ENCODE measurements at places on chromosomes 1 and 21.
A peak's percentile ranks its signal among the peaks of the same experiment; 100 is the strongest.

- DNase-seq = no peak
Observed at GRCh38 chr21:25298512-25299491, 308.5 kb downstream of the MRPL39 start.

GRCh38 chr1:218677026-218677425 is 331.9 kb downstream of the TGFB2 start:
- DNase-seq = no peak

DNA sequence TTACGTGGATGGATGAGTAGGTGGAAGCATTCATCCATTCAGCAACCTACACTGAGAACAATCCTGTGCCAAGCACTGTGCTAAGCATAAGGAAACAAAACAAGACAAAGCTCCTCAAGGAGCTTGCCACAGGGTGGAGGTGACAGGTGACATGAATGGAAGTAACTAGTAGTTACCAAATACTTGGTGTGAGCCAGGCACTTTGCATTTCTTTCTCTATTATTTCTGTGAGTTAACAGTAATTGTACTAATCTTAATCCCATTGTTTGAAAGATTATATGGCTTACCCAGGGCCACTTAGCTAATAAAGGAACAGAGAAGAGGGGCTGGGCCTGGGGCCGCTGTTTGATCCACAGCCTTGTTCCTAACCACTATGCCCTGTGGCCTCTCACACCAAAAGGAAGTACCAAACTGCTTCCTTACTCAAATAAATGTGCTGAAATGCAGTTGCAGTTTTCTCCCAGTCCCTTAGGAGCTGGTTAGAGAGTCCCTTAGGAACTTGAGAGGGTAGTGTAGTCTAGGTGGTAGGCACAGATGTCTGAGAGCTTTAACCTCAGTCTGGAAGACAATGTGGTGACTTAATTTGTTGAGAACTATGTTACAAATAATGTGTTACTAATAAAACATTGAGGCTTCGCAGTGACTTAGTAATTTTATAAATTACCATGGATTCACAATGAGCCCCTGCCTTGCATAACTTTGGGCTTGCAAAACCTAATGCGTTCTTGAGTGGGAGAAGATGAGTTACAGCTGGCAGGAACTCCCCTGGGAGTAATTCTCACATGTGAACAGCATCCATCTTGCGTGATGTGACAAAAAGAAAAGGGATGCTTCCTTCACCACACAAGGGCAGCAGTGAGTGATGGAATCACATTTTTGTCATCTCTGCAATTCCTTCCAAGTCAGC is 69.8 kb downstream of the MPZL1 start:
- no peak for DNase-seq

DNA sequence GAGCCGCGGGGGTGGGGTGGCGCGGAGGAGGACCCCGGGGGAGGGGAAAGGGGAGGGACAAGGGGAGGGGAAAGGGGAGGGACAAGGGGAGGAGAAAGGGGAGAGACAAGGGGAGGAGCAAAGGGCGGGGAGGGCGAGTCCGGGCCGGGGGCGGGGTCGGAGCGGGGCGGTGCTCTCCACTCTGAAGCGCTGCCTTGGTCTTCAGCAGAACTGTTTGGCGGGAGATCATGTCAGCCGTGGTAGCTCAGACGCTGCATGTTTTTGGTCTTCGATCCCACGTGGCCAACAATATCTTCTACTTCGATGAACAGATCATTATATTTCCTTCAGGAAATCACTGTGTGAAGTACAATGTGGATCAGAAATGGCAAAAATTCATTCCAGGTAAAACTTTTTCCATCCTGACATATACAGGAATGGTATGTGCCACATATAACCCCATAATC is 420 bp downstream of the CFAP57 start:
- peak; percentile 47 for DNase-seq

- no peak for DNase-seq
Observed at GRCh38 chr1:92367496-92367895, 68.6 kb downstream of the RPAP2 start.

DNA sequence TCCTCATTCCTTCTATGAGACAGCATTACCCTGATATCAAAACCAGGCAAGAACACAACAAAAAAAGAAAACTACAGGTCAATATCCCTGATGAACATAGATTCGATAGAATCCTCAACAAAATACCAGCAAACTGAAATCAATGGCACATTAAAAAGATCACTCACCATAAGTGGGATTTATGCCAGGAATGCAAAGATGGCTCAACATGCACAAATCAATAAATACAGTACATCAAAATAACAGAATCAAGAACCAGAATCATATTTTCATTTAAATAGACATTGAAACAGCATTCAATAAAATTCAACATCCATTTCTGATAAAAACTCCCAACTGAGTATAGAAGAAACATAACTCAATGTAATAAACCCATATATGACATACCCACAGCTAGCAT is 36.5 kb downstream of the FAF1 start:
- no peak for DNase-seq

- no peak for DNase-seq
Observed at GRCh38 chr21:19049567-19049966, 646.0 kb upstream of the TMPRSS15 start.

DNA sequence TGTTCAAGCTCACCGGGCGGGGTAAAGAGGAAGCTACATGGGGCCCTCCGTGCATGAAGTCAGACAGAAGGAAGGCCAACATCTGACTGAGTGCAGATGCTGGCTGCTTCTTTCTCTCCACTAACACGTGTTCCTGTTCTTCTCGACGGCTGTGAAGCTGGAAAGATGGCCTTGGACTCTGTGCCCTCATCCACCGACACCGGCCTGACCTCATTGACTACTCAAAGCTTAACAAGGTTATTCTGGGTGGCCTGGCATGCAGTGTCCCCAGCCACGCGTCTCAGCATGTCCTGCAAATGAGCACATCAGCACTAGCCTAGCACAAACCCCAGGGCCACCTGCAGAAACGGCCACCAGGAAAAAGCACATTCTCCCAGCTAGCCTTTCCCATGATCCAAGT is 41.2 kb downstream of the ACTN2 start:
- DNase-seq = no peak

GRCh38 chr1:163877016-163877415 is 555.3 kb downstream of the NUF2 start:
- no peak for DNase-seq

DNA sequence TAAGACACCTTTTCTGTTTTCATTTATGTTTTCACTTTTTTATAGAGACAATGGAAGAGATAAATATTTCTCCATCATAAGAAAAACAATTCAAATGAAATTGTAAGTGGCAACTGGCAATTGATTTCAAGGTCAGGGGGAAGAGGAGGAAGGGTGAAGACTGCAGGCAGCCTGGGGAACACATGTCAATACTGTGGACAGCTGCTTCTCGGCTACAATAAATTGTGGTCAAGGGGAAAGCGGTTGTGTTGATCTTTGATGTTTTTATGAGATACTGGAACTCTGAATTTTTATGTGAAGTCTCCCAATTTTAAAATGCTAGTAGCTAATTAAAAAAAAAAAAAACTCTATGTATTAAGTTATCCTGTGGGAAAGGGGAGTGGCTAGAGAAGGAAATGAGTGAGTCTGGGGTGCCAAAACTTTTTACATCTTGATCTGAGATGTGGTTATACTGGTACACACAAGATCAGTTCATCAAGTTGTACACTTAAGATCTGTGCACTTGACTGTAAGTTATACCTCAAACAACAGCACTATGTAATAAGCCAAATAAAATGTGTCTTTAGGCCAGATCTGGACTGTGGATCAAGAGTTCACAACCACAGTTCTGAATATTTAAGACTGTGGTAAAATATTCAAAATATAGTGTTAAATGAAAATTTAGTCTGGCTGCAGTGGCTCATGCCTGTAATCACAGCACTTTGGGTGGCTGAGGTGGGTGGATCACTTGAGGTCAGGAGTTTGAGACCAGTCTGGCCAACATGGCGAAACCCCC is 18.0 kb downstream of the SSX2IP start:
- DNase-seq = no peak

GRCh38 chr1:230301822-230302221 is 124.3 kb downstream of the PGBD5 start:
- DNase-seq = no peak

DNA sequence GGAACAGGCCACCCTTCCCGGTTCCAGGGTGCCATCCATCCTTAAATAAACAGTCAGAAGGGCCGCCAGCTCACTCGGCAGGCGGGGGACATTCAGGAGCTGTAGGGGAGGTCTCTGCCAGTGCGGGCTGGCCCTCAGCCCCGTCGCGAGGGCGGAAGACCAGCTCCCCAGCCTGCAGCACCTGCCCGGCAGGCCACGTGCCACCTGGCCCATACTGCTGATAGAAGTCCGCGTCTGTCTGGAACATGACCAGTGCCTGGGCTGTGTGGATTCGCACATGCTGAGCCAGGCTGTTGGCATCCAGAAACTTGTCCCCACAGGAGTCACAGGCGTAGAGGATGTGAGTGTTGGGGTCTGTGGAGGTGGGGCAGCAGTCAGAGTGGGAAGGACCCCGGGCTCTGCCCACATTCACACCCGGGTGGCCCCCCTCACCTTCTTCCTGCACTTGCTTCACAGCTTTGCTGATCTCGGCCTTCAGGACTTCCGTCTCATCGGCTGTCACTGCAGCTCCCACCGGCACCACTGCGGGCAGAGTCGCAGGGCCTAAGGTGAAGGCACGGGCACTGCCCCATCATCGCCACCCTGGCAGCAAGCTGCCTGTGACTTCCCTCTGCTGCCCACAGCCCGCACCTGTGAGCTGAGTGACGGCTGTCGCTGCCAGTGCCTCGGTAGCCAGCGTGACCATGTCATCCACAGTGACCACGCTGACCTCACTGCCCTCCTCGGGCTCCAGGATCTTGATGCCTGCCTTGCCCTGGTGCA is 33.8 kb downstream of the ZBTB17 start:
- DNase-seq = no peak

DNA sequence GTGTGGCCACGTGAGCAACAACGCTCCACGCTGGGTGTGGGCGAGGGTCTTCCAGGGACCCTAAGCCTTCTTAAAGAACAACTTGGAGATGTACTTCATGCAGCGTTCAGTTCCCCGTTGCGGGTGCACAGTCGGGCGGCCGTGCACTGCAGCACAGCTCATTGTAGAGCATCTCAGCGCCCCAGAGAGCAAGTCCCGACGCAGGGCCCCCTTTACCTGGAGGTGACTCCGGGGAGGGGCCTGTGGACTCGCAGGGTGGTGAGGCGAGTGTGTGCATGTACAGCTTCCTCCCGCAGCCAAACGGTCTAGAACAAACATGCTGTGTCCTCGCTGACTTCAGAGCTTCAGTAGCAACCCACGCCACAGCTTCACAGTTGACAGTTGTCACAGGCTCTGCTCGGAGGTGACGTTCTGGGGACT is 19.5 kb downstream of the RRP1 start:
- no peak for DNase-seq

DNA sequence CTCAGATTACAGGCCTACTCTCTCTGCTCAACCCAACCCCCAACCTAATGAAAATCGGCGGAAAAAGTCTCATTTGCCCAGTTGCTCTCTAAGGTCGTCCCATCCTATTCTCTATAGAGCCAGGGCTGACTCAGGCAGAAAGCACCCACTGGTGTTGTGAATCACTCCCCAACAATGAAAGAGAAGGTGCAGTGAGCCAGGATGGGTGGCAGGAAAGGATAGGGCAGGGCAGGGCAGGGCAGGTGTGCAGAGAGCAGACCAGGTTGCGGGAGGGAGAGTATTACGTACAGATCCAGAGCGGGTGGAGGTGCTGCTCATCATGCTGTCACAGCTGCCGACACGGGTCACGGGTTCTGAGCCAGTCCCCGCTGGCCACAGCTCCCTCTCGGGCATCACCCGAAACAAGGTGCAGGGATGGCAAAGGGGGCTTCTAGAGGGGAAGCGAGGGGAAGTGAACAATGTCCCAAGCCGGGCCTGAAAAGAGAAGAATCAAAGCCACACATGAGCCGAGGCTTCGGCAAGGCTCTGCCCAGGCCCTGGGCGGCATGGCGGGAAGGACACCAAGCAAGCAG is 5.3 kb downstream of the C1orf116 start:
- DNase-seq = no peak

DNA sequence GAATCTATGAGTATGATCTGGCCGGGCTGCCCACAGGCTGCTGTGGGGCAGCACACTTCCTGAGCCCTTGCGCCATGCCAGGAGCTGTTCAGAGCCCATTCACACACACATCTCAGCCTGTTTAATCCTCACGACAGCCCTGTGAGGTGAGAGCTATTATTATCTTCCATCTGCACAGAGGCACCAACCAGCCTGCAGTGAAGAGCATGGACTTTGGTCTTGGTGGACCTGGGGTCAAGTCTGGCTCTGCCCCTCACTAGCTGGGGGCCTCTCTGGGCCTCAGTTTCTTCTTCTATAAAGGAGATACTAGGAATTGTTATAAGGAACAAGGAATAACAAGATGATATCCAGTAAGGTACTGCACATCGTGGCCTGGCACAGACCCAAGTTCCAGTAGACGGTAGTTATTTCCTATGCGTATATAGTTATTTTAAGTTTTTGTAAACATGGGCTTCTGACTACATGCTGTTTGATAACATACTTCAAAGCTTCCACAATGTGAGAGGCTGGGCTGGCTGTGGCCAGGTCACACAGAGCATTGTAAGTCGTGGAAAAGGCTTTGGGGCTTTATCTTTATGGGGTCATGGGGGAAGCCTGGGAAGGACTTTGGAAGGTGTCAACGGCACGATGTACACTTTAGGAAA is 3.4 kb upstream of the PADI2 start:
- DNase-seq = no peak

DNA sequence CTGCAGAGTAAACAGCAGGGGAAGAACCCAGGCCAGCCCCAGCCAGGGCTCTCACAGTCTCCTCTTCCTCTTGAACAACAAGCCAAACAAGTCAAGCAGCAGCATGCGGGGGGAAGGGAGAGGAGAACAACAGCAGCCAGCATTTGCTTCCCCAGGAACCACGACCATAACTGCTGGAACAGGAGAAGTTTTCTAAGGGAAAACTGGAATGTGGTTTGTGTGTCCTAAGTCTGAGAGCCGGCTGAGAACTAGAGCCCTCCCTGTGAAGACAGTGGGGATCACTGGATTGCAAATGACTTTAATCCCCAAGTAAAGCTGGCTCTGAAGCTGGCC is 48.2 kb downstream of the COQ8A start:
- DNase-seq = no peak

GRCh38 chr1:57500136-57500830 is 76.4 kb upstream of the DAB1 start:
- no peak for DNase-seq

Data from iPS DF 6.9 (cell line).